ENCODE measurements at places on chromosomes 6 and 20.

DNA sequence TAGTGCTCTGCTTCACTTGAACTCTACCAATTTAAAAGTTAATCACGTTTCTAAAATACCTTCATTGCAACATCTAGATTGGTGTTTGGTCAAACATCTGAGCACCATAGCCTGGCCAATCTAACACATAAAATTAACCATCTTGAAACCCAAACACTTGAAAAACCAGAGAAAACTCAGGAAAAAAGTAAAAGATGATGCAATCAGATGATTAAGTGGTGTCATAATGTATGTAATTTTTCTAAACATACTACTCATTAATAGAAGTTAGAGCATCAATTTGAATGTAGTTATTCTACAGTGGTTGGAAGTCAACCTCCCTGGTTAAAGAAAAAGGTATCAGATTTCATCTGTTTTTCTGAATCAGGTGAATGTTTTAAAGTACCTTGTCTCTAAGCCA is 228.6 kb upstream of the ID4 start:
- no peak for ATAC-seq

- ATAC-seq: peak; percentile 22
These were observed 109.1 kb downstream of the BACH2 start for GRCh38 chr6:90187437-90188121.

- ATAC-seq: no peak
These were observed 103.4 kb downstream of the RTN4IP1 start for GRCh38 chr6:106525882-106526275.

DNA sequence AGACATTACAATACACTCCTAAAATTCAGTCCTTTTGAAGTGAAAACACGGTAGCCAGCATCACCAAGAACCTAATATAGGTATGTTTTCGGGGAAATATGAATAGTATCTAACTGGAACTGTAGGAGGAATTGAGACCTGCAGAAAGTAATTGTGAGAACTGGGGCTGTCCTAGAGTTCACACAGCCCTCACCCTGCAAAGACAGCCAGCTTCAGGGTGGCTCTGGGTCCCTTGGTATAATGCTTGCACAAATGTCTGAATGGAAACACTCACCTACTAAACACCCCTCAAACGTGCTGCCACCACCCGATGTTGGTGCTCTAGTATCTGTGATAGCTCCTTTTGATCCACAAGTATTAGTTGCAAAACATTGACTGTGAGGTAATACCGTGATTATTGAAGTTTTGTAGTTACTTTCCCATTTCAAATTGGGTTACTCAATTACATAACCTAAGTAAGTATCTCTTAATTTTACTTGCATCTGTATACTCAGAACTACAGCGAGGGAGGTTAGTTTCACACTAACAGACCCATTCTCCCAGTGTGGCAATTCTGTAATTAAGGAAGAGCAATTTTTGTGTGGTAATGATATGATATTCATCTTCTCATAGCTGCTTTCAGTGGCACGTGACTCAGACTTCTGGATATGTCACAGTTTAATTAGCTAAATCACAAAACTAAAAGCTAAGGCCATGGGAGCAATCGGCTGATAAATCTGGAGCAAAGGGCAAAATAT is 129.5 kb downstream of the INSM1 start:
- no peak for ATAC-seq

- ATAC-seq: no peak
These were observed 26.7 kb downstream of the PKIG start for GRCh38 chr20:44609006-44609515.

DNA sequence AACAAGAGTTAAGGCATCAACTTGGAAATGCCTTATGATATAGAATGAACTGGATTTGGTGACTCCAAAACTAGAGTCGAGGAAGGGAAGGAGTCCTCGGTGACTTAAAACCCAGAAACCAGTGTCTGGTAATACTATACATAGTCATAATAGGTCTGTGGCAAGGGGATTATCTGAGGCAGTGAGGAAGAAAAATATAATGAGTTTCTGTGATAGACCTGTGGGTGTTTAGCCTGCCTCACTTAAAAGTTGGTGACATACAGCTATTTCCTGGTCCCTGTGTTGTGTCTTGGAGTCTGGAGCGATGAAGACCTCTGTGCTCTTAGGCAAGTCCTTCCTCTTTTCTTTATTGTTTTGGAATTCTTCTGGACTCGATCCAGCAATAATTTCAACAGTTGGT is 5.1 kb upstream of the MYO6 start:
- ATAC-seq: no peak

- ATAC-seq: no peak
These were observed 200.7 kb upstream of the SPTLC3 start for GRCh38 chr20:12808006-12808567.

GRCh38 chr6:53251033-53251672 is 97.6 kb downstream of the ELOVL5 start:
- ATAC-seq: no peak

DNA sequence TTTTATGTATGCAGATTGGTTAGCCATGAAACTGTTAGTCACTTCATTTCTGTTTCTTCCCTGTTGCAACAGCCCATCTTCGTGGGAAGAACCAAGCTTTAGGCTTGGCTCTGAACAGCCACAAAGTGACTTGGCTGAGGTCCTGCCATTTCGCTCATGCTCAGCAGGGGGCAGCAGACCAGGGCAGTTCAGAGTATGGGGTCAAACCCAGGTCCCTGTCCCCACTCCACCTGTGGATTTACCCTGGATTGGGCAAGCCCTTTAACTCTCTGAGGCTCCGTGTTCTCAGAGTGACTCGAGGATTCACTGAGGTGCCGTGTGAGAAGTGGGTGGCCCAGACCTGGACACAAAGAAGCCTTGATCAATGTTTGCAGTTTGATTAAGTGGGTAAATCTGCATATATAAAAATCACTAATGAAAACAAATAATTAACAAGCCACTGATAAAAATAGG is 19.8 kb upstream of the MAP1LC3A start:
- ATAC-seq: peak; percentile 76

- ATAC-seq: no peak
These were observed 60.8 kb downstream of the RIPOR2 start for GRCh38 chr6:24874776-24875533.

DNA sequence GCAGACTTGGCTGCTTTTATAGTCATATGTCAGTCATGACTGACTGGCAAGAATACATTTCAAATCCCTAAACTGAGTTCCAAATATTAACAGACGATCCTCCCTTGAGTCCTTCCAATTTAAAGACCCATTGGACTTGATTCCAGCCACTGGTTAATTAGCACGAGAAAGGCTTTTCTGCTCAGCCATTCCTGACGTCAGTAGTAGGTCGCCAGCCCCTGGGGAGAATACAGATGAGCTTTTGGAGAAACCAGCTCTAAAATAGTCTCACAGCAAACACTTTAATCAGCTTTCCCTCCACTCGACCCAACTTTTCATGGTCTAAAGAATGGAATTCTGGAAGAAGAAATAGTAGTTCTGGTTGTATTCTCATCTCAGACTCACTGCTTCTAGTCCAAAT is 91.6 kb downstream of the SLC22A3 start:
- ATAC-seq: no peak

GRCh38 chr6:115747719-115748118 is 313.0 kb downstream of the FRK start:
- no peak for ATAC-seq

- no peak for ATAC-seq
These were observed 60.6 kb upstream of the ASIP start for GRCh38 chr20:34180460-34181120.

DNA sequence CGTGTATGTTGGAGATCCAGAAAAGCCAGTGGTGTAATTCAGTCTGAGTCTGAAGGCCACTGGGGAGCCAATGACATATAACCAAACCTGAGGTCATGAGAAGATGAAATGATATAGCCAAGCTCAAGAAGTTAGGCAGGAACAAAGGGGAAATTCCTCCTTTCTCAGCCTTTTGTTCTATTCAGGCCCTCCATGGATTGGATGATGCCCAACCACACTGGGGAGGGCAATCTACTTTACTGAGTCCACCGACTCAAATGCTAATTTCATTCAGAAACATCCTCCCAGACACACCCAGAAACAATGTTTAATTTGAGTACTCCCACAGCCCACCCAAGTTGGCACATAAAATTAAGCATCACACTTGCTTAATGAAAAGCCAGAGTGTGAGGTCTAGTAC is 183.6 kb downstream of the GJA1 start:
- no peak for ATAC-seq

- ATAC-seq: no peak
These were observed 275.5 kb upstream of the SLC35B3 start for GRCh38 chr6:8710668-8711431.

GRCh38 chr6:38799529-38800184 is 84.5 kb downstream of the DNAH8 start:
- ATAC-seq: no peak

DNA sequence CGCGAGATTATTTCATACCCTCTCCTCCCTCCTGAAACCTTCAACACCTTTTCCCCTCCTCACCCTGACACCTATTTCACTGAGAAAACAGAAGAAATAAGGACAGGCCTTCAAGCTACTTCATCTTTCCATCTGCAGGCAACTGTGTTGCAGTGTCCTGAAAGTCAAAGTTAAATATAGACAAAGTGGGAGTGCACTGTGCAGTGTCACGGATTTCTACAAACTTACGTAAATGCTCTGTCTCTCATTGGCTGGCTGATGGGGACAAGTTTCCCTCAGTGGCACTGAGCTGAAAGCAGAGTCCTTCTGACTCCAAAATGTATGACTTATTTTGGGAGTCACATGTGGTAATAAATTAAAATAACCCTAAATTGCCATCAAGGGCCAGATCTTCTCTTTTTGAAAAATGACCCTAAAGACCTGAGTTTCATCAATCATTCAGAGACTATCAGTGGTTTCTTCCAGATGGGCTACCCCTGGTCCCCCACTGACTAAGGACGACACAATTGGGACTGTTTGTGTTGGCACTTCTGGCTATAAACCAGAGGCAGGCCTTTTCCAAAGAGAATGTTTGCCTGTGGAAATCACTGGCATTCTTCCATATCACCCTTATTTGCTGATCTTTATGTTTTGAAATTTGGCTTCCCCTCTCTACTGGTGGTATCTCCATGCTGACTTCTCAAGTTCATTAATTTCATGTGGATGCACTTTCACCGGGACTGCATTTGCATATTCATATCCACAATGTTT is 21.6 kb downstream of the ALDH8A1 start:
- ATAC-seq: no peak

DNA sequence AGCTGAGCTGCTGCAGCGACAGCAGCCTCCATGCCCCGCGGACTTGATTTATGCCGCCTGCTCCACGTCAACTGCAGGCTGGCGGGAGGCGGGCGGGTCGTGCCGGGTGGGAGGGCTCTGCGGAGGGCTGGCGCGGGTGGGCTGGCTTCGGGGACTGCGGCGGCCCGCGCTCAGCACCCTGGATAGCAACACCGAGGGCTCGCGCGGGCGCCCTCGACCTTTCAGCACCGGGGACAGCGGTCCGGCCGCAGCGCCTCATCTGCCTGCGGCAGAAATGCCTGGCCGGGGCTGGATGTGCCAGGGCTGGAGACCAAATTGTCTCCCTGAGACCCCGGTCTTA is 792 bp downstream of the SNAP25 start:
- peak; percentile 67 for ATAC-seq

GRCh38 chr20:15144916-15145315 is 807.5 kb upstream of the FLRT3 start:
- ATAC-seq: no peak

DNA sequence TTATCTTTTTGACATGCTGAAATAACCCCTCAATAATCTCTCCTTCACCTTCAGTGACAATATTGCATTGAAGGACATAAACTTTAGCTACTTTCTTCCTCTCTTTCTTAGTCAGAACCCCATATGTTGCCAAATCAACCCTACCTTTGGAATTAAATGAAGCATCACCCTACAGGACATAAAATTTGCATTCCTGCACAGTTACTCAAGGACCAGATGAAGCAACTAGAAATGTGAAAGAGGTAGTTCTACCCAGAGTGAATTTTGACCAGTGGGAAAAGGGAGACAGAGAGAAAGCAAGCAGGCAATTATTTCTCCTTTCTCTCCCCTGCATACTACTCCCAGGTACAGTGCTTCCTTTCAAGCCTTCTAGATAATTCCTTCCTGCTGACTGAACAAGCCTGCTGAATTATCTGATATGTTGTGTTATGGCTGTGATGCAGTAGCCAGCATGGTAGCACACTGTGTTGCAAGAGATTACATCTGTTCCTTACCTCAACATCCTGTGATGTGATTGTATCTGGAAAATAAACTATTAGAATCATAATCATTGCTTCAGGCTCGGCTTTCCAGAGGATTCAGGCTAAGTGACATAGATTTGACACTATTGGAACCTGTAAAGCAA is 16.6 kb downstream of the TENT5A start:
- ATAC-seq: no peak

DNA sequence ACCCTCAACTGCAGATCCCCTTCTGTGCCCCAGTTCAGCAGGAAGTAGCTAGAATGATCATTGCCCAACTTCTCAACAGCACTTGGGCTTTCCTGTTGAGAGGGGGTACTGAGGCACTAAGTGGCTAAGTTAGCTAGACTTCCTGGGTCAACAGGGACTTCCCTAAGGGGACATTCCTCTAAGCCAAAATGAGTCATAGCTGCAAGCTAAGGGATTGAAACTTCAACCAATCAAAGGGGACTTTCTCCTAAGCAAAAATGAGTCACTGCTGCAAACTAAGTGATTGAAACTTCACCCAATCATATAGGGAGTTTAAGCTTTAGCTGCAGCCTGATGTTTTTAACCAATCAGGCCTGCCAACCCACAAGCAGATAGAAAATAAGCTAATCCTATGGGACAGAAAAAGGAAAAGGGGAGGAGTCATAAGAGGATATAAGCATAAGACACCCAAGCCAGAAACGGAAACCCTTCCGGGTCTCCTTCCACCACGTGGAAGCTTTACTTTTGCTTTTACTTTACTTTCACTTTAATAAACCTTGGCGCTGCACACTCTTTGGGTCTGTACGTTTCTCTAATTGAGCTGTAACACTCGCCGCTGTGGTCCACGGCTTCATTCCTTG is 659.0 kb upstream of the HS3ST5 start:
- ATAC-seq: no peak

GRCh38 chr6:24078200-24078599 is 47.8 kb upstream of the NRSN1 start:
- ATAC-seq: no peak

DNA sequence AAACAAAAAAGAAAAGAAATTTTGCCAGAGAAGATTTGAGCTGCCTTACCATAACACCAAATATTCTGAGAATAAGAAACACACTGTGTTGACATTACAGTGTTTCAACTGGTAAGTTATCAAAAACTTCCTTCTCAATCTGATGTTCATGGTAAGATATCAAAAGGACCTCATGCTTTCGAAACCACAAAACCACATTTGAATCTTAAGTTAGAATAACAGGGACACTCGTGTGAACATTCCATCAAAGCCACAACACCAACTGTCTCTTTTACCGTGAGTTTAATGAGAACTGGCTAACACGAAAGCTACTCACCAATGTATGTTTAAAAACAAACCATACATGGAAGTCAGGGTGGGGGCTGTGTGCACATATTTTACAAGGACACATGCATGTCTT is 73.0 kb upstream of the OPRM1 start:
- no peak for ATAC-seq

- ATAC-seq: no peak
These were observed 99.0 kb upstream of the SOX4 start for GRCh38 chr6:21494505-21494904.

GRCh38 chr20:42483730-42484303 is 705.9 kb downstream of the PTPRT start:
- ATAC-seq: no peak
